ENCODE measurements at places on chromosomes 5 and 9.
A peak's percentile ranks its signal among the peaks of the same experiment; 100 is the strongest.

DNA sequence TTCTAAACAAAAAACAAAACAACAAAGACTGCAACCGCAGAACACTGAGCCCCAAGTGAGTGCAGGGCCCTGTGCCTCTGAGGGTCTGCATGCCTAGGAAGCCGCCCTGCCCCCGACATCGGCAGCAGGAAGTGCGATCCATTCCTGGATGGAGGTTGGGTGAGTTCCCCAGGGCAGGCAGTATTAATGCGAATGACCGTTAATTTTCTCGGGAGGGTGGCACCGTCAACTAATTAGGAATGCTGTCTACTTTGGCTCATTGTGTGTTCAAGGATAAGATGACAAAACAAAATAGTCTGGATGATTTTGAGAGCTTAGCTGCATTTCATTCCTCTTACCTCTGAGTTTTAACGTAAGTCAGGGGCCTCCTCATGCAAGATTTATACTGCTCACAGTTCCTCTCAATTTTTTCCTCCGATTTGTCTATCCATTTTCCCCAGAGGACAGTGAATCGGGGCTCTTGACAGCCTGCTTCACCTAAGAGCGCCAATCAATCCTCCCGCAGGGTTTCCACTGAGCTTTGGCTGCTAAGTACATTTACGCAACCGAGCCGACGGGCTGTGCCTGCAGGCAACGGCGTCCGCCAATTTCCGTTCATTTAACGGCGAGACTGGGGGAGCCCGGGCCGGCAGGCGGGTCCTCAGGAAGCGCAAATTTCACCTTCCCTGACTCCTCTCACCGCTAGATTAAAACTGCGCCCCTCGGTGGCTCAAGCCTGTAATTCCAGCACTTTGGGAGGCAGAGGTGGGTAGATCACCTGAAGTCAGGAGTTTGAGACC lies 2.9 kb upstream of the NXNL2 start:
- no peak for DNase-seq

- no peak for DNase-seq
Observed at GRCh38 chr9:114899995-114900394, 30.4 kb downstream of the TNFSF8 start.

DNA sequence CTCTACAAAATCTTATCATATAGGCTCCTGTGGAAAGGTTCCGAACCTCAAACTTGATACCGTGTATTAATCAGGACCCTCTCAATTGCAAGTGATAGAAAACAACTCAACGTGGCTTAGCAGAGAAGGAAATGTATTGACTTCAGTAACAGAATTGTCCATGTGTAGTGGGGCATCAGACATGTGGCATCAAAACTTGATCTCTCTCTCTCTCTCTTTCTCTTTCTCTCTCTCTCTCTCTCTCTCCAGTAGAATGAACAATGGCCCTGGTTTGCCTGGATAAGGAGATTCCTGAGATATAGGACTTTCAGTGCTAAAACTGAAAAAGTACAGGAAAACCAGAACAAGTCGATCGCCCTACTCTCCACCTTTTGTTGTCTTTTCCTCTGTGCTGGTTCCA lies 168.2 kb downstream of the DRD1 start:
- no peak for DNase-seq

DNA sequence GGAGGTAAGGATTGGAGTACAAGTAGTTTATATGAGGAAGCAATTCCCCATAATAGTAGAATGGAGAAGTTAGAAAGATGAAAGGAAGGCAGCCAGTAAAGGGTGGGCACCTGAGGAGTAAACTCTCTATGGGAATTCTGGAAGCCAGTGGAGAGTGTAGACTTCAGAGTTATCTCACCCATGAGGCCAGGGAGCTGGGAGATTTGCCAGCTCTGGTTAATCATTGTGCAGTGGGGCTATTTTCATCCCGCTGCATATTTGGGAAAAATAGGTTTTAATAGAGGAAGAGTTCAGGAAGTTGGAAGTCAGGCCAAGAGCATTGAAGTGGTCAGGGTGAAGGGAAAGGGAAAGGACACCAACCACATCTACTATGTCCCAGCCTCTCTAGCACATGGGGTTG lies 242.3 kb upstream of the BRINP1 start:
- DNase-seq, result no peak

DNA sequence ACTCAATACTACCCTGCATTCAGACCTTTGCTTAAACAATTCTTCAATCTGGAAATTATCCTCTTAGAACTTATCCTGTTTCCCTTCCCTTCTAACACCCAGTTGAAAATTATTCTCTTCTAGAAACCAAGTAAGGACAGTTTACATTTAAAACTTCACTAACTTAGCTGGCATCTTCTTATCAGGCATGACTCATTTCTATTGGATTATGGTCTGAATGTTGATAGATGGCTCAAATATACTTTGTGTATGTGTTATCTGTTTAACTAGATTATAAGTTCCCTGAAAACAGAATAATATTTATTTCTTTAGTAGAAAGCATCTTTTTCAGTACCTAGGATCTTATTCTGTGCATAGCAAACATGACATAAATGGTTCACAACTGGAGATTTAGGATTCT lies 161.9 kb downstream of the PPP2R2B start:
- no peak for DNase-seq

DNA sequence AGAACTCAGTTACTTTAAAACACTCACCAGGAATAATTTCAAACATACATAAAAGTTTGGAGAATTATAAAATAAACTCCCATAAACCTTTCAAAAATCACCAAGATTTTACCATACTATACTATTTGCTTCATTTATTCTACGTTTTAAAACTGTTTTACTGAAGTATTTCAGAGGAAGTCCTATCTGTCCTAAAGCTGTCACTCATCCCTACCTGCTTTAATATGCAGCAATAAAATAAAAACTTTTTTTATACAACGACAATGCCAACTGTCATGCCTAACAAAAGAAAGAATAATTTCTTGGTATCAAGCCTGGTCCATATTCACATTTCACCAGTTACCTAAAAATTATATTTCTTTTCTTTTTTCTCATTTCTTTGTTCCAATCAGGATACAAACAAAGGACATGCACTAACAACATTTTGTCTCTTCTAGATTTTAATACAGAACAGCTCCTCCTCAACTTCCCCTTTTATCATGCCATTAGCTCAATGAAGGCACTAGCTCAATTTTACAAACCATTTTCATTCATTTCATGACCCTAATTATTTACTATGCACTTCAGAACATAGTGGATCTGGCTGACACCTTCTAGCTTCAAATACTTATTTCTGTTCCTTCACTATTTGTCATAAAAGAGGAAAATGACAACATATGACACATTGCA lies 135.2 kb downstream of the GNAQ start:
- no peak for DNase-seq

- peak; percentile 8 for DNase-seq
Observed at GRCh38 chr5:155943516-155944407, 383.2 kb upstream of the SGCD start.

DNA sequence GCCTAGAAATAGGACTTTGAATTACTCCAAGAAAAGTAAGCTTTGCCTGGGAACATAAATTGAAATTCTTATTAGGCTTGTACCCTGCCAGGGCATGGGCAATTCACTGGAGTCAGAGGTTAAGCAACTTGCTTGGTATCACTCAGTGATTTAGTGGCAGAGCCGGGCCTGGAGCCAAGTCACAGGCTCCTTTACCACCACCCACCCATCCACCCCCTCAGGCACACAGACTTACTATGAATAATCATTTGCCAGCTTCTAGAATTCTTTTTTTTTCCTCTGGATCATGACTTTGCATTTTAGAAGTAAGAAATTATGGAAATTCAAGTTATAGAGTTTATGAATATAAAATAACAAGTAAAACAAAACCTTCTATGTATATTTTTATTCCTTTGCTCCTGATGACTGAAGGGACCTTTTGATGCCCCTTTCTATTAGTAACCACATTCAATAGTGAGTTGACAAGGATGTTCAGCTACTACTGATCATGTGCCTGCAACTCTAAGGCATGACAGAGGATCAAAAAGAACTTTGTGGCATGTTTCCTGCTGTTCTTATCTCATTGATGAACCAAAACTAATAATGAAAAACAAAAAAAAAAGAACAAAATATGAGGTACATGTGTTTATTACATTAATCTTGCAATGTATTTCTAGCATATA lies 614.7 kb downstream of the TLR4 start:
- no peak for DNase-seq

- no peak for DNase-seq
Observed at GRCh38 chr5:111685969-111686368, 71.0 kb downstream of the NREP start.

DNA sequence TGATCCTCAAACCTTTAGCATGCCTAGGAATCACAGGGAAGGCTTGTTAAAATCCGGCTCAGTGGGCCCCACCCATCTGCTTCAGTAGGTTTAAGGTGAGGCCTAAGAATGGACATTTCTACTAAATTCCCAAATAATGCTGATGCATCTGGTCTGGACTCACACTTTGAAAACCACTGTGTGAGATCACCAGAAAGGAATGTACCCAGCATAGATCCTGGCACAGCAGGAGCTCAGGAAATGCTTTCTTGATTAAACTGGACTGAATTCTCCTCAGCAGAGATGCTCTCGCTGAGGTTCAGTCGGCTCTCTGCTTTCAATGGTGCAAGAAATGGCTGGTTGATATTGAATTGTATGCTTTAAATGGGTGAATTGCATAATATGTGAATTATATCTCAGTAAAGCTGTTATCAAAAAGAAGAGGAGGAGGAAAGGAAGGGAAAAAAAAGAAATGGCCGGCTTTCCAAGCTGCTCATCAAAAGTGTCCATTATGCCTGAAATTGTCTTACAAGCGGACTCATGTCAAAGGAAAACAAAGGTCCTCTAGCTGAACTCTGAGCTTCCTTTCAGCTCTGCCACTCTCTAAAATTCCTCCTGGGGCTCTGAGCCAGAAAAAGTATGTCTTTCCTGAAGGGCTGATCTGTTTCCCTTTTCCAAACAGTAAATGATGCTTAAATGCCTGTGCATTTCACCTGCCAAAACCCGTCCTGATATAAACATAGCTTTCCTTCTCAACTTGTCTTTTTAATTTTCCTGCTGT lies 77.6 kb upstream of the SAP30L start:
- no peak for DNase-seq

Data from germinal center (tissue), 1 donor.